ENCODE measurements at places on chromosomes 3 and 15. TPM values are rescaled to one million over a fixed set of nuclear protein-coding genes. Genes with fewer than 3 reads are reported as not detected.

- DNase-seq, result no peak
These were observed 23.1 kb downstream of the DCLK3 start for GRCh38 chr3:36741285-36741684.

GRCh38 chr3:4825436-4826236 is 153.6 kb upstream of the BHLHE40 start:
- no peak for DNase-seq

GRCh38 chr3:72306800-72307341 is 521.9 kb upstream of the PROK2 start:
- DNase-seq, result peak; percentile 92

GRCh38 chr3:149233323-149233722 is 11.7 kb upstream of the CP start:
- DNase-seq, result no peak

- no peak for DNase-seq
These were observed 7.2 kb upstream of the RARB start for GRCh38 chr3:25420885-25421284.

- no peak for DNase-seq
These were observed 99.6 kb upstream of the UBE2E1 start for GRCh38 chr3:23706111-23706510.

DNA sequence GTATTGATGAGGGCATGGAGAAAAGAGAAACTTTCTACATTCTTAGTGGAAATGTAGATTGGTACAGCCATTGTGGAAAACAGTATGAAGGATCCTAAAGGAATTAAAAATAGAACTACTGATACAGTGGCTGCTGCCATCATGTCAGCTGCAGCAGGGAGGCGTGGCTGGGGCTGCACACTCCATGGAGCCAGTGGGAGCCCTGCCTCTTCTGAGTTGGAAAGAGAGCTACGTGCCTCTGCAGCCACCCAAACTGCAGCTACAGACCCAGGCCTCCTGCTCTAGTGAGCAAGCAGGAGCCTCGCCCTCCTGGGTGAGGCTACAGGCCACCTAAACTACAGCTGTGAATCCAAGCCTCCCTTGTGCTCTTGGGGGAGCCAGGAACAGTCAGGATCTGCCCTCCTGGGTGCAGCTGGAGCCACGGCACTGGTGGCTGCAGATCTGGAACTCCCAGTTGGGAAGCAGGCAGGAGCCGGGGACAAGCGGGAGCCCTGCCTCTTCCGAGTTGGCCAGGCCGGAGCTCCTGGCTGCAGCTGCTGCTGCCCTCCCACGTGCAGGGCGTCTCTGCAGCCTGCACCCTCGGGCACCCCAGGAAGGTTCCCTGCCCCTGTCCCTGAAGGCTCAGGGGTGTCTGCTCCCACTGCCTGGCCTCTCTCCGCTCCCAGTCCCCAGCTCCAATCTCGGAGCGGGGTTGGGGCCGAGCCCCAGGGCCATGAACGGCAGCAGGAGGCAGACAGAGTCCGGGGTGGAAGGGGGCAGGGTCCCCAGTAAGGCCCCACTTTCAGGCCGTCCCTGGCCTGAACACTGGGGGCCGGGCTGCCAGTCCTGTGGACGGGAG is 64.5 kb downstream of the THBS1 start:
- no peak for DNase-seq

- no peak for DNase-seq
These were observed 190.2 kb upstream of the GBE1 start for GRCh38 chr3:81951636-81952035.

DNA sequence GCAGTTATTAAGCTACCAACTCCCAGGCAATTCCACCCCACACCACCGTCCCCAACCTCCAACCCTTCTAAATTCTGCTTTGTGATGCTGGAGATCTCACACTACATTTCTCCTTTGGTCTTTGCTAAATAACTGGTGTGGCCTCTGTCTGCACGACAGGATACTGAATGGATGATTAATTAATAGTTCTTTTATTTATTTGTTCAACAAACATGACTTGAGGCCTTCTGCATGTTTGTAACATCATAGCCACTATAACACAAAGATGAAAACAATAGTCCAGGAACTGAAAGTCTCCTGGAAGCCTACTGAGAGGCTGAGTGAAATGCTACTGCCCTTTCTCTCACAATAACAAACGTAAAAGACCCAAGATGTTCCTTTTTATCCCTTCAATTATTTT is 609.5 kb upstream of the UBE2E2 start:
- DNase-seq, result no peak

DNA sequence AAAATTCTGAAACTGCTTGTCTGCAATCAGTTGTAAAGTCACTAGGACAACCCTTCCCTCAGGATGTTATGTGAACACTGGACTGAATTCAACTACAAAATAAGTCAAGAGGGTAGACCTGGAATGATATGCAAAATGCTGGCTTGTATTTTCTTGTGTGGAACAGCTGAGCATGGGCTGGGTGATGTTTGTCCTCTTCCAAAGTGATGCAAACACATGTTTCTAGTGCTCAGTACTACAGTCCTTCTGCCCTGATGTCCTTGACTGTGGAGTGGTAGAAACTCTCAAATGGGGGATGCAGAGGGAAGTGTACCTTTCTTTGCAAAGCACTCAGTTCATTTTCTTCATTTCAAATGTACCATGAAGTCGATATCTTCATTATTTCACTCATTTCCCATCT is 258.6 kb downstream of the THSD4 start:
- DNase-seq, result no peak

DNA sequence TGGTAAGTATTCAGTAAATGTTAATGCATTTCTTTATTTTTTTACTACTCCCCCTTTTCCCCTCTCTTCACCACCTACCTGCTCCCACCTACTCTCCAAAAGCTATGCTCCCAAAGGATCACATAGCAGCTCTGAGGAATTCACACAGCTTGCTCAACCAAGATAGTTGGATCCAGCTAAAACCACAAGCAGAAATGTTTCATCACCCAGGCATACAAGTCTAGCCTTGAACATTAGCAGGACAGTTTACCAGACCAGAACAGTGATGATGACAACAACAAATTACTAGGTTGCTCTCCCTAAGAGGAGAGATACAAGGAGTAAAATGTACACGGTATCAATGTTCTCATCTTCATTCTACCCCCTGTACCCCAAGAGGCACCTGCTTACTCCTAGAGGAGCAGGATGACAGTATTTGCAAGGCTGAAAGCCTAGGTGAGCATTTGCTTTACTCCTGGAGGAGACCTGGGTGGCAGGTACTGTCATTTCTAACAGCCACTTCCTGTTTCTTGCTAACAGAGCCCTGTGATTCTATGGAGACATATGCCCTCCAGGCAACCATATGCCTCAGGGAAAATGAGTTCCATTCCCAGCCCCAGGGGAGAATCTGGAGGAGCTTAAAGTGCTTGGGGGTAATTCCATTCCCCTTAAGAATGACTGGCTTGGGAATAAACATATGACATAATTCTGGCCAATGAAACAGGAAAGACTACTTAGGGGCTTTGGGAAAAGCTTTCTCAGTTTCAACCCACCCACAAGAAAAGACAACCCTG is 237.5 kb downstream of the NTRK3 start:
- peak; percentile 22 for DNase-seq

- no peak for DNase-seq
These were observed 754.4 kb upstream of the GOLIM4 start for GRCh38 chr3:168850109-168850508.

DNA sequence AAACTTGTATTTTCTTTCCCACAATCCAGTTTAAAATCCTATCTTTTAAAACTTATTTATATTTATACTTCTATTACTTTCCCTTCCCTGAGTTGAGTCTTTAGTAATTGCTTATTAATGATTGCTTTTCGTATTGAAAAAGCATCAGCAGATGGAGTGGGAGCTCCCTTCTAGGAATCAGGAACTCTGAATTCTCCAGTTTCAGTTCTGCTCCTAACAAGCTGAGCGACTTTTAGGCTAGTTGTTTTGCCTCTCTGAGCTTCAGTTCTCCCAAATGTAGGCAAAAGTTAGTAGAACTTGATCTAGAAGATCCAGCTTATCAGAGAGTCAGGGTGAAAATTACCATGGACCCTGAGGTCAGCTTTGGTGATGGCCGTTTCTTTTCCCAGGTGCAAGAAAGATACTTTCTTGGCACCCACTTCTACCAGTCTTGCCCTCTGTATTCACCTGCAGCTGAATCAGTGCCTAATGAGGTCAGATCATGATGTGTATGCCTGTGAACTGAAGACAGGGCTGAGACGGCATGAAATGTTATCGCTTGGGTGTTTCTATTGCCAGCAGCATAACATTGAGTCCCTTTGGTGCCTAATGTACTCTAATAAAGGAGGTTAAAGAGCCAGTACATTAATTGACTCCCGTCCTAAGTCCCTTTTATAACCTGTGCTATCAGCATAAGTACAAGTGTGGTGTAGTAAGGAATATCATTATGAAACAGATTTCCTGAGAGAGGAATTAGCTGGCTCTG is 194.5 kb upstream of the TBC1D5 start:
- DNase-seq, result no peak

Gene ZBED2
- total RNA-seq, result not detected

Gene GOLGA6L7
- total RNA-seq, result not detected

Gene STAC
- 10.6 TPM for total RNA-seq

Gene STRC
- 3.5 TPM for total RNA-seq

Gene NR2F2
- 48.7 TPM for total RNA-seq

Gene TMEM45A
- 6.3 TPM for total RNA-seq

Gene PLA2G4F
- total RNA-seq, result 16.0 TPM
